ENCODE measurements at places on chromosomes 3 and 15. TPM values are rescaled to one million over a fixed set of nuclear protein-coding genes. Genes with fewer than 3 reads are reported as not detected.

ATP13A4 gene
- total RNA-seq = 2.1 TPM

POLQ gene
- 31.0 TPM for total RNA-seq

CLDN16 gene
- not detected for total RNA-seq

CERS3 gene
- total RNA-seq = 0.21 TPM

DNA sequence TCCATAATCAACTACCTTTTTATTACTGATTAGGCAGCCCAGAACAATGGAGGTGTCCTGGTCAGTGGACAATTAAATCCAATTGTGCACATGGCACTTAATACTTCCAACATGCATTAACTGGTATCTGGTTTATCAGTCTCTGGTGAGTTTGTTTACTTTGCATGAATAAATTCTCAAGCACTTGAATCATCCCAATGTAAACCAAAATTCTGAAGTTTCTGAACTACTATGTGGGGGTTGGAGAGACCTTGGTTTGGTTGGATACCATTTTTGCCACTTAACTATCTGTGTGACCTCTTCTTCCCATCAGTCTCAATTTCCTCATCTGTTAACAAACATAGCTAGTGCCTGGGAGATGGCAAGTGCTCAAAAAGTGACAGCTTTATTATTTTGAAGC lies 70.5 kb upstream of the MAP4 start:
- peak overlapping the region; percentile 95 for H3K4me3 ChIP-seq
- H3K27ac ChIP-seq = peak overlapping the region; percentile 16
- H3K4me1 ChIP-seq = peaks cover 25% of the 10 kb centered on the region
- H3K27me3 ChIP-seq = peaks cover 7% of the 10 kb centered on the region
- no peak for DNase-seq

- DNase-seq = peak; percentile 83
- no peaks in the 10 kb centered on the region for H3K36me3 ChIP-seq
- H3K27me3 ChIP-seq = peaks cover 6% of the 10 kb centered on the region
- no peak overlapping the region for H3K4me3 ChIP-seq
- no peak overlapping the region for H3K27ac ChIP-seq
Observed at GRCh38 chr3:46496746-46497555, 825 bp upstream of the RTP3 start.

- no peaks in the 10 kb centered on the region for H3K36me3 ChIP-seq
- H3K4me3 ChIP-seq = no peak overlapping the region
- no peaks in the 10 kb centered on the region for H3K4me1 ChIP-seq
Observed at GRCh38 chr3:64673159-64673715, 14.6 kb downstream of the ADAMTS9 start.

DNA sequence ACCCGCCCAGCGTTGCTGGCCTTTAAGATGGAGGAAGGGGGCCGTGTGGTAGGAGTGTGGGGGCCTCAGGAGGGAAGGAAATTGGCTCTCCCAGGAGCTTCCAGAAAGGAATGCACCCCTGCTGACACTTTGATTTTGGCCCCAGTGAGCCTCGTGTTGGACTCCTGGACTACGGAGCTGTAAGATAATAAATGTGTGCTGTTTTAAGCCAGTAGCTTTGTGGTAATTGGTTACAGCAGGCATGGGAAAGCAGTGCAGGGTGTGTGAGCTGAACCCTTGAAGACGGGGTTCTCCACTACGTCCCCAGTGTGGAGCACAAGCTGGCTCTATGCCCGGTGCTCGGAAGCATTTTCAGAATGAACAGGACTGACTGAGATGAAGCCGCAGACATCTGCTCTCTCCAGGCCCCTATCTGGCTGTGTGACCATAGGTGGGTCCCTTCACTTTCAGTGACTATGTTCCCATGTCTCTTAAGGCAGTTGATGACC lies 22.9 kb upstream of the CGNL1 start:
- no peak for DNase-seq
- no peak overlapping the region for H3K27ac ChIP-seq
- no peaks in the 10 kb centered on the region for H3K36me3 ChIP-seq
- no peaks in the 10 kb centered on the region for H3K4me1 ChIP-seq
- peaks cover 1% of the 10 kb centered on the region for H3K27me3 ChIP-seq
- H3K4me3 ChIP-seq = no peak overlapping the region
